ENCODE measurements at places on chromosomes 5 and 9.

DNA sequence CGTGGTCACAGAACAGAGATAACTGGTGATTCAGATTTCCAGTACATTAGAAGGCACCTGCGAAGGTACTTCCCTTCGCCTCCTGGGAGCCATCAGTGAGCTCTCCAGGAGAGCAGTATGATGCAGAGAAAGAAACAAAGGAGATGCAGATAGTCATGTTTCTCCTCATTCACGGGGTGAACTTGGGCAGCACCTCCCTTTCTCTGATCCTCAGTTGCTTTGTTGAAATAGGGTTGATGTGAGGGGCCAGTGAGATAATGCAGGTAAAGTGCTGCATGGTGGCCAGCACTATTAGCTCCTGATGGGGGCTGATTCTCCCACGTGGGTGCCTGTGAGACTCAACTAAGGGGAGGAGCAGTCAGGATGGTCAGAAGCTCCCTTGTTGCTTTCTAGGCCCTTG, 46.6 kb upstream of the ZNF169 start:
- no peak for DNase-seq

DNA sequence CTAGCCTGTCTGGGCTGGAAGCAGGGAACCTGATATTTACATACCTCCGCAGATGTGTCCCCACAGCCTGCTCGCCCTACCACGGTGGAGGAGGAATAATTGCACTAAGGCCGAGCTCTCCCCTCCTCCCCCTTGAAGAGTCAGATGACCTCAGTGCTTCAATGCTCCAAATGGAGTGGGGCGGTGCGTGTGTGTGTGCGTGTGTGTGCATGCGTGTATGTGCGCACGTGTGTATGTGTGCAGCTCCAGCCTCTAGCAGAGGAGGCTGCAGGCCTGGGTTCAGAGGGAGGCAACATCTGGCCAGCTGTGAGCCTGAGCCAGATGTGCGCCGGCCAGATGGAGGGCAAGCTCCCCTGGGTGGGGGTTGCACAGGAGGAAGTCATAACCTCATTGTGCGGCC, 90.5 kb downstream of the NRG2 start:
- no peak for DNase-seq

- DNase-seq: peak; percentile 9
These were observed 388.3 kb downstream of the ARRDC3 start for GRCh38 chr5:90994796-90995195.

GRCh38 chr5:174454464-174454863, 269.9 kb upstream of the MSX2 start:
- DNase-seq: no peak
